Fibroblast of the aortic adventitia (primary cell): ENCODE measurements at places on chromosomes 4 and X.

GRCh38 chr4:185836241-185837084, 24.5 kb upstream of the SORBS2 start:
- no peak for DNase-seq

GRCh38 chrX:148661035-148661434, 160.6 kb downstream of the AFF2 start:
- DNase-seq = peak; percentile 32

GRCh38 chr4:159383562-159383931, 280.7 kb downstream of the RAPGEF2 start:
- no peak for DNase-seq

DNA sequence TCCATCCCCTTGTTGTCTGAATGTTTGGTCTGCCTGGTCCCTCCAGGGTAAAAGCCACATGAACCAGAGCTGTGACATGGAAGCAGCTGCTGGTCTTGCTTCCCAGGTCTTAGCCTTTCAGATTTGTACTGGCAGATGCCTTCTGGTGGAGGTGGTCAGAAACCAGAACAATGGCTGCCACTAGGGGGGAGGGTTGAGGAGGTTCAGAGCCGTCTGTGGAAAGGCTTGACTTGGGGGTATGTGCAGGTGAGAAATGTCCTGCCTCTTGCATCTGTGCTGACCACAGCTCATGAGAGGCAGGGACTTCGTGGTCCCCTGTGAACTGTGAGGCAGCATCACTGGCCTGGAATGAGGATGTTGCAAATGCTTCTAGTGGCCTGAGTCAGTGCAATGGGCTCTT, 144.2 kb upstream of the WDR1 start:
- DNase-seq = no peak

- DNase-seq = peak; percentile 69
Observed at GRCh38 chr4:141711211-141711610, 74.8 kb downstream of the IL15 start.

GRCh38 chr4:174157106-174157607, 126.3 kb downstream of the FBXO8 start:
- DNase-seq = peak; percentile 84

DNA sequence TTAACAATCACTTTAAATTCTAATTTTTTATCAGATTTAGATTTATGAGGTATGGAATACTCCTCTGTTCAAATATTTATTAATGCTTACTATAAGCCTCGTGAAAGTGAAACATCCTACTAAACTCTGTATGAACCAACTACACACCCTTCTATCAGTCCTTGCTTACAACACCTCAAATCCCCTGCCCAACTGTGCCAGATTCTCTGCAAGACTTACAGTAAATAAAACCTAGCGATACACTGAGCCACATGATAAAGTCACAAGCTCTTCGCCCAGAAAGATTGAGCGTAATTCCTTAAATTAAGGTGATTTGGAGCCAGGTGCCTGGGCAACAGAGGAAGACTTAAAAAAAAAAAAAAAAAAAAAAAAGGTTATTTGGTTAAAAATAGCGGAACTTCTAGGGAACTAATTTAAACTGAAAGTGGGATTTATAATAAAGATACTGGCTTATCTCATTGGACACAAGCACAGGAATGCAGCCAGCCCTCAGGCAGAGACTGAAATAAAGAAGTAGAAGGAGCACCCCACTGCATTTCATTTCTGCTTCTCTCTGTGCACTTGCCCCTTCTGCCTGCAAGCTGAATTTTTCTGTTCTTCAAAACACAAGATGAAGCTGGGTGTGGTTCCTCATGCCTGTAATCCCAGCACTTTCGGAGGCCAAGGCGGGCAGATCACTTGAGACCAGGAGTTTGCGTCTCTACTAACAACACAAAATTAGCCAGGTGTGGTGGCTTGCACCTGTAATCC, 17.5 kb upstream of the C4orf36 start:
- no peak for DNase-seq
